ENCODE measurements at places on chromosomes 1 and 21.

GRCh38 chr1:16978567-16979474 is 1.6 kb downstream of the MFAP2 start:
- no peak for DNase-seq

GRCh38 chr1:20322081-20322824 is 31.6 kb downstream of the VWA5B1 start:
- peak; percentile 18 for DNase-seq

GRCh38 chr1:75618382-75618781 is 7.5 kb upstream of the SLC44A5 start:
- no peak for DNase-seq

DNA sequence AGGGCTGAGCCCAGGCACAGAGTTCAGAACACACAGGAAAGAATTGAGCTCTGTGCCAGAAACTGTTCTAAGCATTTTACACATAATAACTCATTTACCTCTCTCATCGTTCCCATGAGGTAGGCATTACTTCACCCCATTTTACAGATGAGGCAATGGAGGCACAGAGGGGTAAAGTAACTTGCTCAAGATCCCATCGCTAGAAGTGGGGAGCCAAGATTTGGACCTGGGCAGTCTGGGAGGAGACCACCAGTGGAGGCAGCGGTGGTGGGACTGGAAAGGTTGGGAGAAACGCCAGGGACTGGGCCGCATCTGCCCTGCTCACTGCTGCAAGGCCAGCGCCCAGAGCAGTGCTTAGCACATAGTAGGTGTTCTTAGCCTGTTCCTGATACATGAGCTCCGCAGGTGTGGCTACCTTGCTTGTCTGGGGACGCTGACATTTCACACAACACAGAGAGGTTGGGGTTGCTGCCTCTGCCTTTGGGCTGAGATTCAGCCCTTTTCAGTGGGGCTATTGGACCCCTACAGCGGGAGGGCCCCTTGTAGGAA is 27.8 kb upstream of the EPS8L3 start:
- DNase-seq = no peak

DNA sequence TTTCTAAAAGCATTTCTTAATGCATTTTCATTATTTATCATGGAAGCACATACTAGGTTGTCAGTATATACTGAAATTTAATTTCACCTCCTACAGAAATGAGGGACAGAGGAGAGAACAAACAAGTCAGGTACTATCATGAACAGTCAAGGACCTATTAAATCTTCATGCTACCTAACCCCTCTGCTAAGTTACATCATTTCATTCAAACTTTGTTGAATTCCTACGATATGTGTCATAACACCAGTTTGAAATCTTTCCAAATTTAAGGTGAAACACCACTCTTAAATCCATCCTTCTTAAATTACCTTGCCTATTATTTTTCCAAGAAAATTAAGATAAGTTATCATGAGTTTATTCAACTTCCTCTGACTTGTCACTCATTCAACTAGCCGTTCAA is 78.9 kb downstream of the DENND1B start:
- DNase-seq = no peak

DNA sequence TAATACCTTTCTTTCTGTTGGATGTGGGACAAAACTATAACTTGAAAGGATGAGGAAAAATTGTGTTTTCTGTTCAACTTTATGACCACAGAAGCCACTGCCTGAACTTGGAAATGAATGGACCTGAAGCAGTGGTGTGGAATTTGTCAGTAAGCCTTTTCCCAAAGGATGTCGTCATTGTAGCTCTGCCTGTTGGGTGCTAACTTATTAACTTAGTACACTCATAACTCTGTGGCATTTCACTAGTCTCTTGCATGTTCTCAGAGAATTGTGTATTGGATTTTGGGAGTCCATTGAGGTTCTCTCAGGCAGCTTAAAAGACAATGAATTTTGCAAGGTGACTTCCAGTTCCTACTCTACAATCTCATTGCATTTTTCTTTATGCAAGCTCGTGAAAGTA is 49.6 kb downstream of the KCNK2 start:
- DNase-seq = no peak

- no peak for DNase-seq
These were observed 485.2 kb downstream of the PLPP3 start for GRCh38 chr1:56094168-56094567.

GRCh38 chr21:34888569-34889319 is 160.4 kb downstream of the RUNX1 start:
- DNase-seq = peak; percentile 95

DNA sequence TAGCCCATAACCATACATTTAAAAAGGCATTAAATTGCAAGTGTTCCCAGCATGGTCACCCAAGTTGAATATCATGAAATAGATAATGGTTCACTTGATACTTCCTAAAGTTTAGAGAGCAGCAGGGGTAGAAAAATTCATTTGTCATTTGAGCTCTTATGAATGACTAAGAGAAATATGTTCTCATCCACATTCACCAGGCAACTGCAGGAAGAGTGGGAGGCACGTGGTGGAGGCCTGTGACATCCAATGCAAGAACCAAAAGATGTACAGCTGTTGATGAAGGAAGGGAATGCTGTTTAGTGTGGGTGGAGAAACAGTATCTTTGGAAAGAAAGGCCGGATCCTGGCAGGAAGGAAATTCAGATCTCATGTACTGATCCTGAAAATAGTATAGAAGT is 473.1 kb downstream of the ADGRL2 start:
- no peak for DNase-seq

DNA sequence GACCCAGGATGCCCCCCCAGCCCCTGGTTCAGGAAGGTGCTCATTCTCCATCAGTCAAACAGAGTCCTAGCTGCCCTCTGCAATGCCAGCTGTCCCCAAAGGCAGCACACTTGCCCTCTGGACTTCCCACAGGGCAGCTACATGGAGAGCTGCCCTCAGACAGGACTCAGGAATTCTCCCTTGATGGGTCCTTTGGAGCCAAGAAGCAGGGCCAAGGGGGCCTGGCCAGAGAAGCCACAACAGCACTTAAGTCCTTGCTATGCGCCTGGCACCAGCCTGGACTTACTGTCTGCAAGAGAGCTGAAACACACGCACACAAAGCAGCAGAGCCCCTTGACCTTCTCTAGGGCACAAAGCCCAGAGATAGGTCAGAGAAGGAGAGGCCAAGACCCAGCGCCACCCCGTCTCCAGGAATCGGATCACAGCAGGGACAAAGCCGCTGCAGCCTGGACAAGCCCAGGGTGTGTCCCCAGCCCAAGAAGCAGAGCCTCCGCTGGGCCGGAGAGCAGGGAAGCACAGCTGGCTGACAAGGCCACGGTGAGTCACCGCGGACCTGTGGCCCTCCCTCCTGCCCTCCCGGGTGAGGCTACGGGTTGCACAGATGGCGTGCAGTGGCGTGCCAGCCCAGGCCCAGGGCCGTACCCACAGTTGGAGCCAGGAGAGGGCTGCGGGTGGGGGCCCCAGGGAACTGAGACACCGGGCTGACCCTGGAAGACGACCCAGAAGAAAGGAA is 1.7 kb downstream of the WNT9A start:
- peak; percentile 80 for DNase-seq

- no peak for DNase-seq
These were observed 57.7 kb downstream of the SPATA6 start for GRCh38 chr1:48414264-48414663.

GRCh38 chr1:152924191-152924590 is 15.8 kb downstream of the IVL start:
- no peak for DNase-seq

GRCh38 chr1:212179394-212180076 is 105.7 kb upstream of the PPP2R5A start:
- DNase-seq = no peak

DNA sequence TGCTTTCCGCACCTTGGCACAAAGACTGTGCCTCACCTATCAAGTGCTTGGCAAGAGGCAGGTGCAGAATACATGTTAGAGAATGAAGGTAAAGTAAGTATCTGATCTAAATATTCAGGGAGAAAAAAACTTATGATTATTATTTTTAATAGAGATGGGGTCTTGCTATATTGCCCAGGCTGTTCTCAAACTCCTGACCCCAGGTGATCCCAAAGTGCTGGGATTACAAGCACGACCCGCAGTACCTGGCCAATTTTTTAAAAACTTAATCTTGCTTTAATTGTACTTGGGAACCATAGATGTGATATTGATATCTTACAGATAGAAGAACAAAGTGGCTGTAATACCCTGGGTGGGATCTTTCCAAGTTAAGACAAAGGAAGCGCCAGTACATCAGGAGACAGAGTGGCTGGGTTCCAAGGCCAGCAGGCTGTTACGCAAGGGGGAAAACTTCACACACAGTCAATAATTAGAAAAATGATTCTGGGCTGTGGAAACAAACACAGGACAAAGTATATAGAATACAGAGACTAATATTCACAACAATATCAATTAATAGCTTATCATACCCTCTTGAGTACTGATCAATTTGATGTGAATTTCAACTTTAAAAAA is 58.6 kb upstream of the ATP1A1 start:
- DNase-seq = peak; percentile 70

GRCh38 chr21:42238185-42238934 is 19.4 kb downstream of the ABCG1 start:
- DNase-seq = no peak

DNA sequence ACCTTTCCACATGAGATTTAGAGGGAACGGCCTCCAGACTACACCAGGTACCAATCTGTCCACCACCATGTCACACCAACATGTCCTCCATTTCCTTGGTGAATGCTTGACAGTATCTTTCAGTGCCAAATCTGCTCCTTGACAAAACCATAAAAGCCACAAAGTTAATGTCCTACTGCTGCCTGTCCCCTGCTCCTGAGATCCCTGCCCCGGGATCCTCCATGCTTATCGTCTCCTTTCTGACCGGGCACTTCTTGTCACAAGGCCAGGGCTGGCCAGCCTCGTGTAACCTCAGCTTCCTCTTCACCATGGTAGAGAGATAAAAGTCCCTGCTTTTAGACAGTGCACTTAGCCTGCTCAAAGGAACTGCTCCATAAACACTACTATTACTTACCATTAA is 136.2 kb downstream of the NAV1 start:
- no peak for DNase-seq

DNA sequence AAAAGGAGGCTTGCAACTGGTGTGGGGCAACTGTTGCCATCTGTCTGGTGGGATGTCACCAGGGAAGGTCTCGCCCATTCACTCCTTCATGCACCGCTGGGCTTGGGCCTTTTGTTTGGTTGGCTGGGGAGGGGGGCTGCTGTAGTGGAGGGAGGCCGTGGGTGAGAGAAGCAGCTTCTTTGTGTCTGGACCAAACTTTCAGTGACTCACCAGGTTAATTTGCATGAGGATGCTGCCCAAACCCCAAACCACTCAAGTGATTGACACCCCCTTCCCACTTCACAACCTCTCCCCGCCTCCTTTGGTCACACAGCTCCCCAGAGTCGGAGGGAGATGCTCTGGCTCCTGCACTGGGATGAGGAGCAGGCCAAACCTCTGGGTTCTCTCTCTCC is 19.7 kb downstream of the BTG2 start:
- no peak for DNase-seq

DNA sequence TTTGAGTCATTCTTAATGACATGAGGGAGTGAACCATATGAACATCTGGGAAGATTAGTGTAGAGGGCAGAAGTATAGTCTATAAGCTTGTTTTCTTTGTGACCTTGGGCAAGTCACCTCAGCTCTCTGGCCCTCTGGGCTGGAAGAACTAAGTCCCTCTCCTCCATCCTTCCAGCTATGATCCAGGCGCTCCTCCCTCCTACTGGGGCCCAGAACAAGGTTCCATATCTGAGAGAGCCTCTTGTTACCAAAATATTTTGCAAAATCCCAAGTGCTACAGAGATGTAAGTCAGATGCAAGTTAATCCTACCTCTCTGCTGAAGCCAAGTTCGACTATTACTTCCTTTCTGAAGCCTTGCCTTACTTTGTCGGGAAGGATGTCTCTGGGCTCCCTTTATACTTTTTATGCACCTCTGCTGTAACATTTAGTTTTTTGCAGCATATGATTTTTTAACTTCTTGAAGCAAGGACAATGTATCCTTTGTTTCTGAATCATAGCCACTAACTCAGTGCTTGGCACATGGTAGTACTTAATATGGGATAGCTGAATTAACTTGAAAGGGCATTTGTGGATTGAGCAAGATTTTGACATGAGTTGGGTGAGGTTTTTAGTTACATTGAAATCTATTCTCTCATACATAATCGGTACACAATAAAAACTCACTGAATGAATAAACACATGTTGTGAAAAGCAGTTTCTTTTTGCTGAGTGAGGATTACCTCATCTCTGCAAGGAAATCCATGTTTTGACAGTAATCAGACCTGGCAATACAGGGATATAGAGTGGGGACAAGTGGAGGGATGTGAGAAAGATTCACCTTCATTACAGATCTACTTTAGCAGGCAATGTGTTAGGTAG is 54.7 kb upstream of the BEND5 start:
- DNase-seq = no peak

DNA sequence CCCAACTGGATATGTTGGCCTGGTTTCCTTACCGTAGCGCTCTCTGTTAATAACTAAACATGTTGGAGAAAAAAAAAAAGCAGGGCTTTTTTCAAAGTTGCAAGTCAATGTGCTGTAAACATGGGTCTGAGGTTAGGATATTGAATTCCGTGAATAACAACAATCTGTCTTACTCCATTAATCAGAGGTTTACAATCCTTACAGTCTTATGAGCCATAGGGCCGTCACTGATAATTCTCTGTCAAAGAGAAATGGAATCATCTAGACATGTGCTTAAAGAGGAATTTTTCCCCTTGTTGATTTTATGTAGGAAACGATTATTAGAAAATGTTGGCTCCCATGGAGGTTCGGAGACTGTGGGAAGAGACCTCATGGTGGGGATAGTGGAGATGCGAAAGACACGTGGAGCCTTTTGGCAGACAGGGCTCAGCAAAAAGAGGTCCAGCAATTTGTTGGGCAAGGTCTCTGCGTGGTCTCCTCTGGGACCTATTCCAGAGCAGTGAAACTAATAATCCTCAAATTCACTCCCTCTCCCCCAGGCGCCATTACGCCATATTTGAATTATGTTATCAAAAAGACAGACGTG is 83.5 kb upstream of the CLDN14 start:
- no peak for DNase-seq

GRCh38 chr1:166971252-166971651 is 4.1 kb downstream of the ILDR2 start:
- DNase-seq = no peak

DNA sequence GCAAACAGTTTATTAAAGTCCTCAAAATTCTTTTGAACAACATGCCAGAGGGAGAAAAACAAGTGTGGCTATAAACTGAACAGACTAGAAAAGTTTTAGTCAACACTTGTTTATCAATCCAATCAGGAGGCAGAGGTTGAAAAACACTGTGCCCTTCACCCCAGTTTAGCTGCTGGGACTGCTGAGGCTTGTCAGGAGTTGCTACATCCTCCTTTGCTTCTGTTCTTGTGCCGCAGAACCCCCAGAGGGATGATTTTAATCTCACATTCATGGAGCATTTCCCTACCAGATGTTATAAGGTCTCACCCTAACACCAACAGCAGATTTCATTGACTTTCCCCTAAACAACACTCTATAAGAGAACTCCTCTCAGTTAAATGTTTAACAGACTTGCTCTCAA is 321.2 kb downstream of the VAV3 start:
- DNase-seq = no peak

Data from small intestine (tissue), 16 donors.